ENCODE measurements at places on chromosomes 4 and X.

GRCh38 chr4:56648021-56648823 is 32.9 kb downstream of the HOPX start:
- DNase-seq: peak; percentile 59

GRCh38 chr4:80361329-80361900 is 25.9 kb downstream of the CFAP299 start:
- DNase-seq: peak; percentile 7

DNA sequence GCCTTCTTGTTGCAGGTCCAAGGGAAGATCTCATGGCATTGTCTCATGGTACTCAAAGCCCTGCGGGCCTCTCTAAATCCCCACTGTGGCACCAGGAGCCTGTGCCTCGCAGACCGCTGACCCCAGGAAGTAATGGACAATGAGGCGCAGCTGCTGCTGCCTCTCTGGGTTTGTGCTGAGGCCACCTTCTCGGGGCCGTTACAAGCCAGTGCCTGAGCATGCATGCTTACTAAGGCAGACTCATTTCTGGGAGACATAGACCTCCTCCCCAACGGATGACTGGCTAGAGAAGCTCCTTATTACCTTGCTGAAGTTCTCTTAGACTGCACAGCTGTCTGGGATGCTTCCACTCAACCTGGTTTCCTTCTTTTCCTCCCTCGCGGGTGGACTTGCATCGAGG is 1.3 kb downstream of the BDH2 start:
- DNase-seq: peak; percentile 3

- DNase-seq: no peak
Observed at GRCh38 chrX:18010253-18010652, 149.2 kb upstream of the RAI2 start.

- DNase-seq: peak; percentile 12
Observed at GRCh38 chr4:150381609-150382008, 200.3 kb upstream of the MAB21L2 start.
